ENCODE measurements at places on chromosomes 6 and 20.

GRCh38 chr6:74971633-74972032 is 234.2 kb downstream of the COL12A1 start:
- no peak for DNase-seq

- no peak for DNase-seq
Observed at GRCh38 chr20:62928246-62928939, 2.1 kb upstream of the DIDO1 start.

- peak; percentile 78 for DNase-seq
Observed at GRCh38 chr6:43699564-43700186, 12.1 kb upstream of the MRPS18A start.

DNA sequence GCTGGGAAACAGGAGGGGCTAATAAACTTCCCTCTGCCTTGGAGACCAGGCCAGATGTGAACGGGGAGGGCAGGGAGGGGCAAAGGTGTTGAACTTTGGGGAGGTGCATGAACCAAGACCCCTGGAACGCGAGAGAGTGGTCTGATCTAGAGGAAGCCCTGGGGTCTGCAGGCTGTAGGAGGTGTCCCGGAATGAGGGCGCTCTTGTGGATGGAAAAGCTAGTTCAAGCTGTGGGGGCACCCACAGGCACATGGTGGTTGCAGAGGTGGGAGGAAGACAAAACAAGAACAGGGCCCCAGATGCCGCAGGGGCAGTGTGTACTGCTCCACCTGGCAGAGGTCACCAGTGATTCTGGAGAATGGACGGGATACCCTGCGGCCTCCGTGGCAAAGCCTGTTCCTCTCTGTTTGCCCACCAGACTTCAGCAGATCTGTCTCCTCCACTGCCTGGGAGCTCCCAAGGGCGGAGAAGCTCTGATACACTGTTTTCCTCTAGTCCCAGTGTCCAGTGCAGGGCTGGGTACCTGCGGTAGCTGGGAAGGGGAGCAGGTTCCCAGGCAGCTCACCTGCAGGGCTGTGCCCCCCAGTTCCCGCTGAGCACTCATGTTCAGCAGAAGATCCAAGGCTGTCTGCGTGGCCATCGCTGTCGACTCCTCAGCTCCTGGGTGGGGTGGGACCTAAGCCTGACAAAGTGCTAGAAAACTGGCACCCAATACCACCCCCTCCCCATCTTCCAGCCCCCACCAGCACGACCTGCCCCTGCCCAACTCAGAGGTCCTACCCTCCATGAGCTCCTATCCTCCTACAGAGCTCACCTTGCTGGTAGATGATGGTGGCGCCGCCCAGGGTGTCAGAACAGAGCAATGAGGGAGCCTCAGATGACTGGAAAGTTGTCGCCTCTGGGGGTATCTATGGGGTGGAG is 14.7 kb downstream of the ZNF335 start:
- no peak for DNase-seq

DNA sequence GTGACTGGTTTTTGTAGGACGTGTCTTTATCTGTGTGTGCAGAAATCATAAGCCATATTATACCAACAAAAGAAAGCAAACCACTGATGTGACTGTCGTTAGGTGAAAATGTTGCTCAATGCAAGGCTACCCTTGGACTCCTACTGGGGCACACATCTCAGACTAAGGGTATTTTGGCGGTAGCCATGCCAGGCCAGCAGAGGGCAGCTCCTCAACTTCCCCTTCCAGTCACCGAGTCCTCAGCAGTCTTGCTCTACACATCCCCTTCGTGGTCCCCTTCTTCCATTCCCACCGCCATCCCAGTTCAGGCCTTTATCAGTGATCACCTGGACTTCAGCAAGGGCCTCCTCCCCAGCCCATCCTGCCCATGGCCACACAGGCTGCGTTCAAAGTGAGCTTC is 113.7 kb upstream of the GGTLC1 start:
- peak; percentile 3 for DNase-seq

- DNase-seq: peak; percentile 11
Observed at GRCh38 chr6:162442687-162443086, 284.9 kb downstream of the PRKN start.

DNA sequence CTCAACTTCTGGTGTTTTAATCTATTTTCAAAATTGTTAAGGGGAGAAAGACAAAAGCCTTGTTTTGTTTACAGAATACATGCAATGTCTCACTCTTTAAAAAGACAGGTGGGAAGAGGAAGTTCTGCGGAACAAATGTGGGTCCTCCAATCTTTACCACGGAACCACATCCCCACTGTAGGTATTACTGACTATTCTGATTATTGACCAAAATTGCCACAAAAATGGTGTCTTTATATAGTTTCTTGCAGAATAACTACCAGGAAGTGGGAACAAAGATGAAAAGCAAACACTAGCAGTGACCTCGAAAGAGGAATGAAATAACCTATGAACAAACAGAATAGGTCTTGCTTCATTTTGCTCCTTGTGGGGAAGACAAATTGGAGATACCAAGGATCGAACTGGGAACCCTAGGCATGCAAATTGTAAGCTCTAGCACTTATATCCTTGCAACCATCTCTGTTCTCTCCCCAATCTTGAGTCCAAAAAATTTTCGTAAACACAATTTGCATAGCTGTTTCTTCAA is 106.7 kb downstream of the GPX5 start:
- DNase-seq: no peak

GRCh38 chr6:118744261-118744941 is 93.0 kb upstream of the CEP85L start:
- DNase-seq: no peak

- no peak for DNase-seq
Observed at GRCh38 chr6:76861403-76861802, 601.9 kb downstream of the HTR1B start.

GRCh38 chr20:60254901-60255411 is 296.7 kb downstream of the CDH26 start:
- no peak for DNase-seq

- no peak for DNase-seq
Observed at GRCh38 chr6:38580030-38580429, 59.7 kb downstream of the BTBD9 start.

Measured in small intestine (tissue), 16 donors.